Airway epithelial cell (primary cell): ENCODE measurements at places on chromosomes 2 and 18. TPM values are rescaled to one million over a fixed set of nuclear protein-coding genes. Genes with fewer than 3 reads are reported as not detected.

GAD1 gene
- 2.6 TPM in 1 of 2 replicates, not detected in the other for total RNA-seq

MERTK gene
- 2.3 and 2.8 TPM in 2 replicates for total RNA-seq

CHRNG gene
- not detected in 2 replicates for total RNA-seq

CDK15 gene
- 0.46 TPM in 1 of 2 replicates, not detected in the other for total RNA-seq

LBH gene
- total RNA-seq = 3.9 and 13.3 TPM in 2 replicates

IL18RAP gene
- not detected in 2 replicates for total RNA-seq

SKOR2 gene
- not detected in 2 replicates for total RNA-seq

TMEM247 gene
- total RNA-seq = not detected in 2 replicates

MAP3K19 gene
- not detected in 2 replicates for total RNA-seq

VWC2L gene
- total RNA-seq = not detected in 2 replicates

LCT gene
- total RNA-seq = not detected in 2 replicates

SRD5A2 gene
- not detected in 2 replicates for total RNA-seq

KLF11 gene
- 3.7 and 4.9 TPM in 2 replicates for total RNA-seq

OLA1 gene
- total RNA-seq = 132 and 134 TPM in 2 replicates

CABYR gene
- 5.9 and 6.9 TPM in 2 replicates for total RNA-seq

SERPINB4 gene
- total RNA-seq = 4.0 and 5.0 TPM in 2 replicates

IL36RN gene
- 9.6 and 11.6 TPM in 2 replicates for total RNA-seq
